Activated CD4-positive, alpha-beta T cell treated with anti-CD3 and anti-CD28 coated beads for 1 hour (primary cell): ENCODE measurements at places on chromosomes 2 and 18.

GRCh38 chr2:96175951-96176350, 30.7 kb upstream of the DUSP2 start:
- no peak for DNase-seq

GRCh38 chr2:157260533-157261198, 3.2 kb downstream of the GALNT5 start:
- DNase-seq: no peak

DNA sequence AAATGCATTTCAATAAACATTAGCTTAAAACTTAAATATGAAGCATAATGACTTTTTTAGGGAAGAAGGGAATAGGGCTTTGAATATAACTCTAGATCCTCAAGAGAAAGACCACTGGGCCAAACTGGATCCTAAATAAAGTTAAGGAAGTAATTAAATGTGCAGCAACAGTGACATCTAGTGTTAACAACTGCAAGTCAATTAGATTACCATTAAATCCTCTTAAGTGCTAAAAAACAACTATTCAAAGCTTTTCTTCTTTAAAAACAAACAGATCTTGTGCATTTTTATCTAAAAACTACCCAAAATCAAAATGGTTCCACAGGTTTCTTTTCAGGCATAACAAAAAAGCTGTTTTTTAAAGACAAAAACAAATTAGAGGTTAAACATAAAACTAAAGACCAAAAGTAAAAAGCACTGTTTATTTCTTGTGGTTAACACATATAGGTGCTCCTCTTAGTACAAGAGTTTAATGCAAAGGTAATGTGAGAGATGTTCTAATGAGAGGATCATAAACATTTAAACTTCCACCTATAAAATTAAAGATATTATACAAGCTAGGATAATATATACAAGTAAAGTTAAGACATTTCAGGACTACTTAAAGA, 111.4 kb downstream of the THADA start:
- DNase-seq: no peak

GRCh38 chr2:133341575-133341974, 226.7 kb downstream of the NCKAP5 start:
- no peak for DNase-seq

DNA sequence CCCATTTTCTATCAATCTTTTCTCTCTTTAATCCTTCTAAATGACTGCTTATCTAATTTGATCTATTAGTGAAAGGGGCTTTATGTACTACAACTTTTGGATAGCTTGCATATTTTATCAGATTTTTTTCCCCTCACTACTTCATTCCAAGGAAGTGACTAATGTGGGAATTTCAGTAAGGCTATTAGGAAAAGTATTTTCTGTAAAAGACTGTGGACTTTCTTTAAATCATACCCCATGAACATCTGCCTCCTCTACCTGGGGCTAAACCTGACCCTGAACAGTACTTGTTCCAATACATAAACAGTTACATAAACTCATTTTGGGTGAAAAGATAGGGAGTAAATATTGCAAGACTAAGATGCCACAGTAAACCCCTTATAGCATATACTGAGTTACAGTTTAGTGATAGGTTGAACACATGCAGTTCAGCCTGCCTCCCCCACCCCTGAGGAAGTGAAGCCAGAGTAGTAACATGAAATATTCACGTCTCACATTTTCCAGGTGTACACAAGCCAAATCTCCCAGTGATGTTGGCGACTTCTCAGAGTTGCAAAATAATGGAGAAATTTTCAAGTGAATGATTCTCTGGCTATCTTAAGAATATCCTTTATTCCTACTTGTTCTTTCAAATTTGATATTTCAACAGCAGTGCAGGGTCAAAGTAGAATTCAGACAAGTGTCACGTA, 590.9 kb upstream of the ZEB2 start:
- no peak for DNase-seq

GRCh38 chr2:191222952-191223351, 22.3 kb upstream of the MYO1B start:
- no peak for DNase-seq

DNA sequence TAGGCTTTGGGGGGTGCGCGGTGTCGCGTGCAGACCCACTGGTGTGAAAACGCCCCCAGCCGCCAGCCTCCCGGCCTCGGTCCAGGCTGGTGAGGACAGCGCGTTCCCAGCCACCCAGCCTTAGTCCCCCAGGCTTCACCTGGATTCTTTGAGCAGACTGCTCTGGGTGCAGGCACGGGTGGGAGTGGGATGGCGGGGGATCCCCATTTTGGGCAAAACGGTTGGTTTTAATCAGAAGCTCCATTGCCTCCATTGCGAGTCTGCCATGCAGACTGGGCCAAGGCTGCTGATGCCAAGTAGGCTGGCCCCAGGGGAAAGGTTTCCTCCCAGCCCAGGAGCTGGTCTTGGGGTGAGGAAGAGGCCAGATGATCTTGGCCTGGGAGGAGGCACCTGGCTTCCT, 445 bp downstream of the MLPH start:
- no peak for DNase-seq
